ENCODE measurements at places on chromosomes 2 and 18.

- DNase-seq = no peak
Measured at GRCh38 chr2:69081757-69082156, 68.8 kb downstream of the ANTXR1 start.

GRCh38 chr2:142721015-142721414 lies 156.4 kb upstream of the KYNU start:
- DNase-seq = no peak

GRCh38 chr18:8856769-8857393 lies 151.5 kb downstream of the MTCL1 start:
- DNase-seq = no peak

DNA sequence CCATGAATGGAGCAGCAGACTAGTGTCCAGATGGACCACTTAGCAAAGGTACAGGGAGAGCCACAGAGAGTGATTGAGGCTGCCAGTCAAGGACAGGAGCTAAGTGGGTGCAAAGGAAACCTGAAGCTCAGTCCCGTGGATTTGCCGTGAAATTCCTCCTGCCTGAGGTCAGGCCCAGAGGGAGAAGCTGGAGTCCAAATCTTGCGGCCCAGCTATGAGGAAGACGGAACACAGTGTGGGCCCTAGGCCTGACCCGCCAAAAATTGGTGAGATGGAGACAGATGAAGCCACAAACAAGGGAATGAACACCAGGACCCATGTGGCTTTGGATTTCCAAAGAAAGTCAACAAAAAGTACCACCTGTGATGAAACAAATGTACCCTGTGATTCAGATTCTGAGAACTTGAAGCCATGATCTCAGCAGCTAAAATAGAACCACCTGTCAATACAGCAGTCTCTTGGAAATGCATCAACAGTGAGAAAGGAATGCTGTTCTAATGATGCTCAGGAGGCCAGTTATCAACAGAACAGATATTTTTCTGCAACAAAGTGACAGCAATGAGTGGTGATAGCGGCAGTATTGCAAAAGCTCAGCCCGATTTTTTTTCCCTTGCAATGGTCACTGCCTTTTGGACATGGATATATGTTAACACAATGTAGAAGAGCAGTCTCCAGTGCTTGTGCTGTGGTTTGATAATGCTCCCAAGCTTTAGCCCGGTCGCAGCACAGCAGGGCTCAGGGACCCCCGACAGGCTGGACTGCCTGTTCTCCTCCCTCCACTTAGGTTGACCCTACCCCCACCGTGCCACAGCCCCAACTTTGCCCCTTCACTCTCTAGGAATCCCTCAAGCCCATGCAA lies 10.7 kb downstream of the COL6A3 start:
- no peak for DNase-seq

- no peak for DNase-seq
Measured at GRCh38 chr2:239689985-239690384, 289.2 kb upstream of the HDAC4 start.

- DNase-seq = no peak
Measured at GRCh38 chr2:23312996-23313606, 71.9 kb upstream of the KLHL29 start.

GRCh38 chr2:188975497-188976102 lies 1.4 kb downstream of the COL3A1 start:
- DNase-seq = no peak

- no peak for DNase-seq
Measured at GRCh38 chr2:226579519-226579918, 220.1 kb downstream of the IRS1 start.

- DNase-seq = no peak
Measured at GRCh38 chr2:19122220-19122619, 236.2 kb downstream of the OSR1 start.

DNA sequence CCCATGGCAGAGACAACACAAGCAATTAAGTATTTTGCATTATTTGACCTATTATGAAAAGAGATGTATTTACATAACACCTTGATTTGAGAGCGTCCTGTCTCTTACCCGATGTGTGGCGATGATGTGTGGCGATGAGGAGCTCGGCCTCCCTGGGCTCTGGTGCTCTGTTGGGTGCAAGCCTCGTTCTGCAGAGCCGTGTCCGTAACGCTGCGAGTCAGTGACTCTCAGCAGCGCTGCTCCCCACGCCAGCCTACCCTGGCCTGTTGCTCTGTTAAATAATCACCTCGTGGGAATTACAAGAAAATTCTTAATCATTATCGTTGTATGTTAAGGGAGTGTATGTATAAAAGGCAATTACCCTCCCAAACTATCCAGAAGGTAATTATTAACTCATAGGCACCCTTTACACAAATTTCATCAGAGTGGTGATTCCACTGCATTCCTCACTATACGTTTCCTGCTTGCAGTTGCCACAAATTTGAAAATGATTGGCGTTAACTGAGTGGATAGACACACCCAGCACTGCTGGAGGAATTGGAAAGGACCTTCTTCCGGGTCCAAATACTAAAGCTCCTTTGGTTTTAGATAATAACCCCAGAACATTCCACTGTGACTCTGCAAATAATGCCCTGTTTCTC lies 52.0 kb upstream of the NFATC1 start:
- no peak for DNase-seq

- DNase-seq = no peak
Measured at GRCh38 chr18:61975526-61976326, 82.9 kb upstream of the RNF152 start.

- DNase-seq = no peak
Measured at GRCh38 chr18:5510135-5510846, 33.5 kb downstream of the EPB41L3 start.

GRCh38 chr2:160294339-160294803 lies 94.3 kb upstream of the ITGB6 start:
- no peak for DNase-seq

DNA sequence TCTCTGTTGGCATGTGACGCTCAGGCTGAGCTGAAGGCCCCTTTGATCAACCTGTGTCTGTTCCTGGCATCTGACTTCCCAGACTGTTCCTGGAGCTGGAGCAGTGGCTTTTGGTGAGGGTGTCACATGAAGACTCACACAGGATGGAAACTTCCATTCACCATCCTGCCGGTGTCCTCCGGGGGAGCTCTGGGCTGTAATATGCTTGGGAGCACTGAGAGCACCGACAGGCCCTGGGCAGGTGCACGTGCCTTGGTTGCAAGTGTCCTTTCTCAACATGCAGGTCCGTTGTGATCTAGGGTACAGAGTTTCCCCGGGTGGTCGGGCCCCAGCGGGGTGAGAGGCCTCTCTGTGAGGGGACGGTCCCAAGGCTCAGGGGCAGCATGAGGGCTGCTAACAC lies 24.8 kb upstream of the GBX2 start:
- DNase-seq = no peak

DNA sequence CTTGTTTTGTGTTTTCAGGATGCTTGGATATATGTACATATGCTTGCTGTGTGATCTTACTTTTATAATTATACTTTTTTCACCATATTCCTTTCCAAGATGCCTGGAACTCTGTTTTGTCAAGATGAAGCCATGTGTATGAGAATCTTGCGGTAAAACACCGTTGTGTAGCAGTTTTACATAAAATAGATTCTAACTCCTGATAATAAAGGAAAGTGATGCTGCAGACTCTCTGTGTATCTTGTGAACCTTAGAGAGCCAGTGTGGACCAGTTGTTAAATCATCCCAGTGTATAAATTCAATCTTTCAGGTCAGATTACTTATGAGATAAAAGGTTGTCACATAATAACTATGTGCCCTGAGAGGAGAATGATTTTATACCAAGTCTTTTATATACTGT lies 12.5 kb upstream of the ITGA4 start:
- DNase-seq = no peak

- no peak for DNase-seq
Measured at GRCh38 chr2:55768991-55769390, 75.3 kb upstream of the PNPT1 start.

DNA sequence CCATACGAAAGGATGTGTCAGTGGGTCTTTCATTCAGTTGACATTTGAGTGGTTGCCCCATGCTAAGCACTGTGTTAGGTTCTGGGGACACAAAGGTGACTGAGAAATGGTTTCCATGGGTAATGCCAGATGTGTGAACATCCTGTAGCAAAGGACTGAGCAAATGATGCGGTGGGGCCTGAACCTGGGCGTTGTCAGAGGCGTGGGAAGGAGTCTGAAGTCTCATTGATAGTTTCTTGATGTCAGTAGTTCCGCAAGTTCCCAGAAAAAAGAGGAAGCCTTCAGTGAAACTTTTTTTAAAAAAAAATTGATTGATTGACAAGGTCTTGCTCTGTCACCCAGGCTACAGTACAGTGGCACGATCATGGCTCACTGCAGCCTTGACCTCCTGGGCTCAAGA lies 56.9 kb downstream of the LIMS1 start:
- no peak for DNase-seq

GRCh38 chr2:122100346-122100745 lies 344.9 kb downstream of the TSN start:
- DNase-seq = no peak

GRCh38 chr2:99860720-99861375 lies 281.5 kb downstream of the AFF3 start:
- DNase-seq = no peak

DNA sequence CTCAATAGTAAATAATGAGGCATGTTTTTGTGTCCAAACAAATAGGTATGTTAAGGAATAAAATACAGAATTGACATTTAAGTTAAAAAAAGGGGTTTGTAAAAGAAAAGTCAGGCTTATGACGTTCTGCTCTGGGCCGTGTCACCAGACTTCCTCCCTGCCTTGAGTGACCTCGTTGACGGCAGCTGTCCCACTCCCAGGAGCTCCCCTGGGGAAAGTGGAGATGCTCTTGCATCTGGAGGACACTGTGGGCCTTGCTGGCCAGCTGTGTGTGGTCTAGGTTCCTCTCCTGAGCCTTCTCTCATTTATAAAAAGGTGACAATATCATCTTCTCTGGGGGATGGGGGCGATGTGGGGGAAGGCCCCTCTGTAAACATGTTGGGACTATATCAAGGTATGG lies 196.2 kb downstream of the CLIP4 start:
- no peak for DNase-seq
